HL-60 (cell line): ENCODE measurements at places on chromosomes 5 and 9.

- DNase-seq, result no peak
Observed at GRCh38 chr9:89427621-89428221, 70.2 kb downstream of the SEMA4D start.

GRCh38 chr9:119880361-119880760, 511.1 kb upstream of the BRINP1 start:
- no peak for DNase-seq

- no peak for DNase-seq
Observed at GRCh38 chr5:81965524-81965923, 6.3 kb upstream of the ATG10 start.

DNA sequence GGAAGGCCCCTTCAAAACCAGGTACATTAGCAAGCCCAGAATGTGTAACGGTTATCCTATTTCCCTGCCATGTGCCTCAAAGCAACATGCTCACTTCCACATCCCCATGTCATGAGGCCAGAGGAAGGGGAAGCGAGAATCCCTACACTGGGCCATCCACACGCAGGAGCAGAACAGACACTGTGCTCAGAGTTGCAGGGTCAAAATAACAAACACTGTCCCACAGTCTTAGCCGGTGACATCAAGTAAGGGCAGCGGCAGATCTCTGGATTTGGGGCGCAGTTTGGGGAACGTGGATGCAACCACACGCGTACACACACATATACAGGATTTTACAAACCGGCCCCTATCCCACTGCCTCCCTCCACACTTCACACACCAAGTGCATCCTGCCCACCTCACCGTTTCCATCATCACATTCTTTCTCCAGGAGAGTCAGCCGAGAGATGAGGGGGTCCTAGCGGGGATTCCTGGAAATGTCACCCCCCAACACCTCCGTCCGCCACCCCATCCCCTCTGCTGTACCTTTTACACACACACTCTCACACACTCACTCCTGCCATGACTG, 776 bp downstream of the APBA1 start:
- peak; percentile 35 for DNase-seq

GRCh38 chr9:135703726-135704125, 1.7 kb downstream of the KCNT1 start:
- DNase-seq, result no peak
